Osteocyte (in vitro differentiated cells): ENCODE measurements at places on chromosomes 6 and 20. TPM values are rescaled to one million over a fixed set of nuclear protein-coding genes. Genes with fewer than 3 reads are reported as not detected.

DNA sequence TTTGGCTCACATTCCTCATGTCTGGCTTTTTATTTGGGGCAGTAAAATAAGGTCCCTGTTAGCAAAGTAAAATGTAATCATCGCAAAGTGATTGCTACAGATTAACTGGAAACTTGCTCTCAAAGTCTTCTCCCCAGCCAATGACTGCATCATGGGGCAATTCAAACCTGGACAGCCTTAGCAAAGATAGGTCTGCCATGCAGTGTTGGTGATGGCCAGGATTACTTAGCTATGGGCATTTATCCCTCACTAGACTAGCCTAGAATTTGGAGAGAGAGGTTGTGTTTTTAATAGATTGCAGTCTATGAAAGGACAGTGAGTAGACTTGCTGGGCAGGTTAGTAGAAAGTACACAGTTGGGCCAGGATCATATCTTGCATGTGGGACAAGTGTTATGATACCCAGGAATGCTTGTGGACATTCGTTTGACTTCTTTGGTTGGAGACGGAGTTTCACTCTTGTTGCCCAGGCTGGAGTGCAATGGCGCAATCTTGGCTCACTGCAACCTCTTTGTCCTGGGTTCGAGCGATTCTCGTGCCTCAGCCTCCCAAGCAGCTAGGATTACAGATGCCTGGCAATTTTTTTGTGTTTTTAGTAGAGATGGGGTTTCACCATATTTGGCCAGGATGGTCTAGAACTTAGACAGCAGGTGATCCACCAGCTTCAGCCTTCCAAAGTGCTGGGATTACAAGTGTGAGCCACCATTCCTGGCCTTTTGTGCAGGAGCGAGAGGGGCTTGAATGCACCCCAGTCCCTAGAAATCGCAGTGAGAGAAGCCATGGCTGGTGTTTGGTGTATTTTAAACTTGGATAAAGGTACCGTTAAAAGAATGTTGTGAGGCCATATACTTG is 3.4 kb downstream of the RPS12 start:
- no peak overlapping the region for H3K4me3 ChIP-seq
- H3K27ac ChIP-seq, result no peak overlapping the region
- no peaks in the 10 kb centered on the region for H3K27me3 ChIP-seq
- no peak for DNase-seq
- peaks cover 53% of the 10 kb centered on the region for H3K4me1 ChIP-seq

DNA sequence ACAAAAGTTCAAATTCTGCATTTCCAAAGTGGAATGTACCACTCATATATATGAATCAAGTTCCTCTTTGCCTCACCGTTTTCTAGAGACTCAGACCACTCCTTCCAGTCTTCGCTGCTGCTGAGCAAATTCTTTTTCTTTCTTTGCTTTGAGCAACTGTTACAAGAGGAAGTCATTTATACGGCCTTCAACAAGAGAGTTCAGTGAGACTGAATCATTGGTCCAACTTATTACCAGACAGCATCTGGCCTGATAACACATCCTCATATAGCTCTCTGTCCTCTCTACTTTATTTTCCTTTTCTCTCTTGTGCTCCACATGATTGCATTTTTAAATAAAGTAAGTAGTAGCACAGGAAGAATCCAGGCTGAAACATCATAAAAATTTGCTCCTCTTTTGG is 652.7 kb downstream of the PHF3 start:
- H3K27me3 ChIP-seq, result no peaks in the 10 kb centered on the region
- no peak overlapping the region for H3K27ac ChIP-seq
- no peaks in the 10 kb centered on the region for H3K36me3 ChIP-seq
- peaks cover 3% of the 10 kb centered on the region for H3K4me1 ChIP-seq
- DNase-seq, result no peak

GRCh38 chr6:30686009-30686907 is at the start of gene PPP1R18:
TSS of gene PPP1R18 (minus strand) at chr6:30686645. CDS start at chr6:30686018, 627 bp downstream.
- no peaks in the 10 kb centered on the region for H3K27me3 ChIP-seq
- H3K4me1 ChIP-seq, result peaks cover 68% of the 10 kb centered on the region
- H3K4me3 ChIP-seq, result peak within 1 kb of the TSS; percentile 89
- peak within 1 kb of the TSS; percentile 97 for H3K27ac ChIP-seq

RBPJL gene
- total RNA-seq, result not detected in 2 replicates
